ENCODE measurements at places on chromosomes 11 and 22. TPM values are rescaled to one million over a fixed set of nuclear protein-coding genes. Genes with fewer than 3 reads are reported as not detected.

The PKP3 gene
- 177 TPM for total RNA-seq

The TENM4 gene
- 5.0 TPM for total RNA-seq

The MUC2 gene
- 0.02 TPM for total RNA-seq

The MB gene
- not detected for total RNA-seq

DNA sequence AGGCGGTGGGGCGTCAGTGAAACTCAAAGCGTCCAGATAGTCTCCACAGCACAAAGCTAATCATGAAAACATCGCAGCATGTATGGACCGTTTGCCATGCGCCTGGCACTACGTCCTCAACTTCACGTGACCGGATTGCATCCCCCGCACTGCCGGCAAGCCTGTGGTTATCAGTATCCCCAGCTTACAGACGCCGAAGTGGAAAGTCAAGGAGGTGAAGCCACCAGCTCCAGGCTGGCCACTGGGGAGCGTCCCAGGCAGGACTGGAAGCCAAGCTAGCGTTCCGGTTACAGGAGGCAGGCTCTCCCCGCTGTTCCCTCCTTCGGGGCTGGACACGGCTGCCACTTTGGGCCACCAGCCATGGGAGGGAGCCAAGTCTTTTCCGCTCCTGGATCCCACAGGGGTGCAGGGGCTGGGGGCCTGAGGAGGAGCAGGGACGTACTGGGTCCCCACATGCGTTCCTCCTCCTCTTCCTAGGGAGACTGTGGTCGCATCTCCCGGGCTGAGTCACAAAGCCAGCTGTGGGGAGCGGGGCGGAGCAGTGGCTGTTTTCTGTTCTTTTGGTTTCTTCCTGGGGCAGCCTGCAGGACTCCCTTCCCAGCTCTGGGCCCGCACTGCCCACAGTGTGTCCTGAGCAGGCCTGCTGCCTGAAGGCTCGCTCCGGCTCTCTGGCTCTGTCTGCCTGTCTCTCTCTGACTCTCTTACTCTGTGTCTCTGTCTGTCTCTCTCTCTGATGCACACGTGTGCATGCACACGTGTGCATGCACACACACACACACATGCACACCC lies 4.3 kb upstream of the OSBPL5 start:
- peak; percentile 72 for DNase-seq

The GGT5 gene
- total RNA-seq = 31.5 TPM

DNA sequence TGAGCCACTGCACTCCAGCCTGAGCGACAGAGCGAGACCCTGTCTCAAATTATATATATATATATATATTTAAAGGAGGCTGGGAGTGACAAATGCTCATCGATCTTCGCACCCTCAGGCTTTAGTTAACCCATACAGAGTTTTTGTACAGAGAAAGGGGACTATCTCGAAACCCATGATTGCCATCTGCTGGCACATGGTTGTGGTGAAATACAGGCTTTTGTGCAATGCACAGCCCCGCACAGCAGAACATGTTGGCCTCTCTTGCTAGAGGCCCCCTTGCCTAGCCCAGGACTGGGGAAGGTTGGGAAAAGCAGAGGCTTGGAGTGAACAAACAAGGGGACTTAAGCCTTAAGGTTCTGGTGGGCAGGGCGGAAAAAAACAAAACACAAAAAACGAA lies 3.6 kb downstream of the MYBPC3 start:
- peak; percentile 47 for DNase-seq

The SNU13 gene
- 286 TPM for total RNA-seq

DNA sequence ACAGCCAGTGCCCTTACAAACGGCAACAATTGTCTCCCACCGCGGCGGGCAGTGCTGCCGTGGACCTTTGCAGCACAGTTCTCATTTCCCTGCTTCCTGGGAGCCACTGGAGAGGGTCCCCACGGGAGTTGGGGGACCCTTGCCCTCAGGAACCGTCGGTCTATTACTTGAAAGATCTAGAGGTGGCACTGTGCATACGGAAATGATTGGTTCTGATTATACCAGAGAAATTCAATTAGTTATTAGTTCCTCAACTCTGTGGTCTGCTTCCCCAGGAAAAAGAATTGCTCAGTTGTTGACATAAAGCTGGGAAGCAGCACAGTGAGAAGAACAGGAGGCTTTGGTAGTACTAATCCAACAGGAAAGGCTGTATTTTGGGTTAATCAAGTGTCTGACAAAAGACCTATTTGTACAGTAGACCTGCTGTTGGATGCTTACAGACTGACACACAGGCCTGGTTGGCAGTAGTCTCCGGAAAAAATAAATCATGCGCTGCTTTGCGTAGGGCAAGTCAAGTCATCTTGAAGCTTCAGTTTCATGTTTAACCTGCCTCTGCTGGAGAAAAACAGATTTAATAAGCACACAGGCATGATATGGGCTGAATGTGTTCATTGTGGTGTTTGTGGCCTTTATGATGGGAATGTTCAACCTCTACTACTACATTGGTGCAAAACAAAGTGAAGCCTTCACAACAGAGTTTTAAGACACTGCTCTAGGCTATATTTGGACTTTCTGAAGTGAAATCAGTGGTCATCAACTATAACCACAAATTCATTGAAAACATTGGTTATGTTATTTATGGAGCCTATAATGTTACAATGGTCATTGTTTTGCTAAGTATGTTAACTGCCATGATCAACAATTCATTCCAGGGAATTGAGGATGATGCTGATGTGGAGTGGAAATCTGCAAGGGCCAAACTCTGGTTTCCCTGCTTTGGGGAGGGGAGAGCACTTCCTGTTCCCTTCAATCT lies 54.6 kb upstream of the SC5D start:
- no peak for DNase-seq
